GM23248 (cell line): ENCODE measurements at places on chromosomes 11 and 22. TPM values are rescaled to one million over a fixed set of nuclear protein-coding genes. Genes with fewer than 3 reads are reported as not detected.

DNA sequence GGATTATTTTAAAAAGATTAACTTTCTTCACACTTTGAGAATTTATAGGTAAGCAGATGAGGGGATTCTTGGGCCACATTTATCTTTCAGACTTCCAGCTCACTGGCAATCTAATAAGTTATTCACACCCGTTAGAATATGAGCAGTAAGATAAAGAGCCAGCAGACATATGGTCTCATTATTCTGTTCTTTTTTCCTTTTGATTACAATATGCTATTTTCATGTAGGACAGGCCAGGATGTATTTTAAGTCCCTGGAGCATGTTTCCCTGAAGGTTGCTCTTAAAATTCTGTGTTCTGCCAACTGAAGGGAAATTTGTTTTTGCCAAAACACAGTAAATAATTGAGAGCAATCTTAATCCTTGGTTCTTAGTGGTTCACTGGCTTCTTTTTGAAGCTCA, 22.2 kb downstream of the PDHX start:
- no peak for DNase-seq

The TSGA10IP gene
- 0.13 TPM in 1 of 2 replicates, not detected in the other for total RNA-seq

DNA sequence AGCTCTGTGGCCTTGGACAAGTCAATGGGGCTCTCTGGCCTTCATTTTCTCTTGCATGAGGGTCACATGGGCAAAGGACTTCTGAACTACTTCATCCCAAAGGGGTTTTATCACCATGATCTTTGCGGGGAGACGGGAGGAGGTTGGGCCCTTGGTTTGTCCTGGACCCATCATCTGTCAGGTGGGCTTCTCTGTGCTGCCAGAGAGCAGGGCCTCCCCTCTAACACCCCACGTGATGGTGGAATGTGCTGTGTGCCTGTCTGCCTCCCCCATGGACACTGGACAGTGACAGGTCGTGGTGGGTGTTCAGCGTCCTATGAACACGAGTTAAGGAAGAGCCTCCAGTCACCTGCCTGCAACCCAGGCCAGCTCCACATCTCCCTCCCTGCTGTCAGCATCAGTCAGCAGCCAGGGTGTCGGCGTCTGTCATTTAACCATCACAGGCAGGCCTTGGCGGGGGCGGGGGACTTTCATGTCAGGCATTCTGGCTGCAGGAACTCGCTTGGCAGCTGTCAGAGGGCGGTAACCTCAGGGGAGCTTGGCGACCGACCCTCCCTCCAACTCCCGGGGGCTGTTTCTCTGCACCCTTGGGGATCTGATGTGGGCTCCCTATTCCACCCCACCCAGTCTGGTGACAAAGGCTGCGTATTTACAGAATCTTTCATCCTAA, 2.6 kb upstream of the SUN2 start:
- no peak for DNase-seq

The CSNK2A3 gene
- 2.5 and 3.3 TPM in 2 replicates for total RNA-seq

The OR4X1 gene
- not detected in 2 replicates for total RNA-seq

The MIAT gene
- 0.43 and 0.63 TPM in 2 replicates for total RNA-seq

GRCh38 chr11:68780829-68781228, 29.5 kb upstream of the TESMIN start:
- DNase-seq: no peak

DNA sequence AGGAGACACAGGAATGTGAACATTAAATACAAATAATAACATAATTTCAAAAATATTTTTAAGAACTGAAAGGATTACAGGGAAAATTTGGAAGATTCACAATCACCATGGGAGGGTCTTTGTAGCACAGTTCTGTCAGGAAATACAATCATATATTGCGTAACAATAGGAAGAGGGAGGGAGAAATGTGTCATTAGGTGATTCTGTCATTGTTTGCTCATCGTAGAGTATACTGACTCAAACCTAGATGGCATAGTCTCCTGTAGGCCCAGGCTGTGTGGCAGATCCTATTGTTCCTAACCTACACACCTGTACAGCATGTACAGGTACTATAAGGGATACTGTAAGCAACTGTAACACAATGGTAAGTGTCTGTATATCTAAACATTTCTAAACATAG, 330.4 kb downstream of the BRD1 start:
- no peak for DNase-seq

- no peak for DNase-seq
These were observed 31.5 kb upstream of the PANX2 start for GRCh38 chr22:50138988-50139387.
